ENCODE measurements at places on chromosomes 5 and 9.

DNA sequence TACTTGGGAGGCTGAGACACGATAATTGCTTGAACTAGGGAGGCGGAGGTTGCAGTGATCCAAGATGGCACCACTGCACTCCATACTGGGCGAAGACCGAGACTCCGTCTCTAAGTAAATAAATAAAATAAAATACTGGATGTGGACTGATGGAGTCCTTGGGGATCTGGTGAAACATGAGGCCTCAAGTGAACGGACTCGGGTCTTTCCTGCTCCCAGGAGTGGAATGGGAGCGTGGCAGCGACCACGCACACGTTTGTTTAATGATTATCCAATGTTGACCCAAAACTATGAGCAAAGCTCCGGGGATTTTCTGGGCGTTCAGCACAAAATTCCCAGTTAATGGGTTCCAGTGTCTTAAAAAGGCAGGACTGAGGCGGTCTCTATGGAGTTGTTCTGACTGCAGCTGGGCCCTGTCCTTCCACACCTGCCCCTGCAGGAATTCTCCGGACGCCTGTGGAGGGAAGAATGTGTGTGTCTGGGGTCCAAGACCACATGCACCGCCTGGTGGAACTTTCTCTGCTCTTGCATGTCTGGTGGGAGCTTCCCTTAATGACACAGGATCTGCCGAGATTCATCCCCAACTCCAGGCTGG, 26.6 kb downstream of the NEK6 start:
- DNase-seq = no peak

DNA sequence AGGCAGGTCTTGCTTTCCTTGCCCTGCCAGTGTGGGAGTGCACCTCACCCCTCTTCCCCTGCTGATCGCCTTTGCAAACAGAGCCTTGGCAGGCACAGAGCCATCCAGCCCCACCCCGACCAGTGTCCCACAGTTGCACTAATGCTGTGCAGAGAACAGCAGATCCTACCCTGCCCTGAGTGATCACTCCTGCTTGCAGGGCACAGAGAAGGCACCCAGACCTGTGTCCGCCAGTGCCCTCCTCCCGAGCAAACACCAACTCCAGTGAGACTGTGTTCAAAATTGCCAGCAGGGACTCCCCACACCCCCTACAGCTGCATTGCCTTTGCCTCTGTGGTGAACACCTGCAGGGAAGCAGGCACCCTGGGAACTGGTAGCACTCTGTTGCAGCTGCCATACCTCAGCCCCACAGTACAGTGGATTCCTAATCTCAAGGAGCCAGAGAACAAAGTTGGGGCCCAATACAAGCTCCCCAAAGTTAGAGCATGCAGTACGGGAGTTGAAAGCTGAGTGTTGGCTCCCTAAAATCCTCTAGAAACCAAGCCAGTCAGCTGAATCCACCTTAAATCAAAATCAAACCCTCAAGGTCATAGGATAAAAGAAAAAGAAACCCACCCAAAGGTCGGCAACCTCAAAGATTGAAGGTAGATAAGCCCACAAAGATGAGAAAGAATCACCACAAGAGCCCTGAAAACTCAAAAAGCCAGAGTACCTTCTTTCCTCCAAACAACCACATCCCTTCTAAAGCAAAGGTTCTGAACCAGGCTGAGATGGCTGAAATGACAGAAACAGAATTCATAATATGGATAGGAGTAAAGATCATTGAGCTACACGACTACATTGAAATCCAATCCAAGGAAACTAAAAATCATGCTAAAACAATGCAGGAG, 92.9 kb upstream of the PIK3R1 start:
- DNase-seq = no peak

DNA sequence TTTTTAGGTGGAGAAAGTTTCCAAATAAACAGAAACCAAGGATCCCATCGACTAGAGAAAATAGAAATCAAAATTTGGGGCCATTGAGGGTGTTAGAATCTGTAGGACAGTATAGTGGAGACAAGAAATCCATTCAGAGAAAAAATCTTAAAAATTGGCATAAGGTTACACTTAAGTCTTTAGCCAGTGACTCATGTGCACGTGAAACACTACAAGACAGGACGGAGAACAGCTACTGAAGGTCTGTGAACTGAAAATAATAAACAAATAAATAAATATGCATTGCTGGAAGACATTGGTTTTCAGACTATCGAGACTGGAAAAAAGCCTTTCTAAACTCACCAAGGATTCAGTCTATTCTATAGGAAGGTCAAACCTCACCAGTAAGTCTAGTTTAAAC, 1955.5 kb downstream of the MAT2B start:
- no peak for DNase-seq

DNA sequence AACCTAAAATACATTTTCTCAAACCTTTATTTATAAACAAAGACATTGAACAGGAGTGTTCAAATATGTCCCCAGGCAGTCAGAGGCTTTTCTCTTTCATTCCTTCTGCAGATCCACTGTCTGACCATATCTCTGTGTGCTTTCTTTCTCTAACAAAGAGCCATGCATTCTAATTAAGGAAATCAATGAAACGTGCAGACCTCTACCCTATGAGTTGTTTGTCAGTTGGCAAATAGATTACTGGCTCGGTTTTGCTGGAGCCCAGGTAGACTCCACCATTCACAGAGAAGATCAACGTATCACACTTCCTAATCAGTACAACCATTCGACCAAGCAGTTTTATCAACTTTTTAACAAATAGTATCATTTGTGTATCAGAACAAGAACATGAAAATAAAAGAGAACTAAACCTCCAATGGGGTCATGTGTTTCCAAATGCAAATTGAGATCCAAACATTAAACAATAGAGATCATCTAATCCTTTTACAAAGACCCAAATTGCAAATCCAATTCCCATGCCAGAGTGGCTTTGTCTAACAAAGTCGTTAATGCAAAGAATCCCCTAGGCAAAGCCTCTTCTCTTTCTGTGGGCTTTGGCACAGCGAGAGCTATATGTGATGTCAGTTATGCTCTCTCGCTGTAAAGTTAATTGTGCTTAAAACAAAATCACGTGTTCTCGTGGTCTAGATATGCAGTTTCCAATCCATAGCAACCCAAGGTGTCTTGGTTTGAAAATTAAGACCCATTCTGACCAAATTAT, 16.8 kb downstream of the KLF4 start:
- no peak for DNase-seq

DNA sequence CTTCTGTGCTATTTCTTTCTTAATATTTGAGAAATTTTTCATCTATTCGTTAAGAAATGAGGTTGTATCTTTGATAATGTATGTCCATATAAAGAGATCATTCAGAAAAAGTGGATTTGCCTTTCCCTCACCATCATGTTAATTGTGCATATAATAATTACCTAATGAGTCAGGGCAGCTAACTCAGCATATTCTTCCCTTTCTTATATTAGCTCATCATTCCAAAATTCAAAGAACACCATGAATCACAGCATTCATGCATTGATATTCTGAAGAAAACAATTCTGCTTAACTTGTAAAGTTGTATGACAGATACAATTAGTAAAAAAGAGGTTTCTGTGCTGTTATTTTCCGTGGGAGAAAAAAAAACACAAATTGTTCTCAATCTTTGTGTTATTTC, 630.6 kb downstream of the TLE1 start:
- DNase-seq = no peak

DNA sequence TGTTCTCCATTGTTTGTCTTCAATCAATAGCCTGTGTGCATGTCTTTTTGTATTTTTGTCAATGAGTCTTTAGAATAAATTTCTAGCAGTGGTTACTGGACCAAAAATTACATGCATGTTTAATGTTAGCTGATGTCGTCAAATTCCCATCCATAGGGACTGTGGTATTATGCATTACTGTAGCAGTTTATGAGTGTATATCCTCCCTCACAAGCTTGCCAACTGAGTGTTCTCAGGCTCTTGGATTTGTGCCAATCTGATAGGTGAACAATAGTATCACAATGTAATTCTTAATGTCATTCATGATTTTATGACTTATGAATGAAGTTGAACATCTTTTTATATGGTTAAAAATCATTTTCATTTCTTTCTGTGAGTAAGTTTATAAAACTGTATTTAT, 13.0 kb downstream of the SNX24 start:
- DNase-seq = no peak

DNA sequence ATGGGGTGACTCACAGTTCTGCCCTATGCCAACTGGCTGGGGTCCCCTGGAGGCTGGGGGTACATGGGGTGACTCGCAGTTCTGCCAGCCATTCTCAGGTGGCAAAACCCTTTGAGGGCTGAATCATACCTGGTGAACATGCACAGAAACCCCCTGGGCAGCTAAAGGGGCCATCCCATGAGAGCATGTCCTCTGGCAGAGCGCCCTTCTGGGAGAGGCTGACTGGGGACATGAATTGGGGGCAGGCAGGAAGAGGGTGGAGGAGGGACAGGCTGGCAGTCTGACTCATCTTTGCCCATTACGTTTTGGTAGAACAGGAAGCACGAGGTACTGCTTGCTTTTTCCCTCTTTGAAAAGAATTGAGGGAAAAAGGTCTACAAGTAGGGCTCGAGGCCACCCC, 16.7 kb downstream of the TRAF1 start:
- no peak for DNase-seq

DNA sequence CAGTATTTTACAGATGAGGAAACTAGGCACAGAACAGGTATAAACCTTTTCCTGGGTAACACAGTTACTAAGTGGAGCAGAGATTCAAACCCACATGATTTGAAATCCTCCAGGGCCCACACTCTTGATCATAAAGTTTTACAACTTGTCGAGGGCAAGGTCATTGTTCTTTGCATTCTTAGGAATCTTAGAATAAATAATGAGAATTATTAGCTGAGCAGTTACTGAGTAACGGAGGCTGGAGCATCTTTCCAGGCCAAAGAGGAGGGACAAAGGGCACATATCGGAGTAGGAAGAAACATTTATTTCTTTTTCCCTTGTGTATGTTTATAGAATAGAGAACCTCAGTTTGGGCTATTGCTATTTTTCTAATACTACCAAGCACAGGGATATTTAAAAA, 27.1 kb upstream of the F2R start:
- DNase-seq = no peak

GRCh38 chr9:113528811-113529210, 65.3 kb downstream of the RGS3 start:
- DNase-seq = no peak

GRCh38 chr5:161022151-161022550, 170.1 kb upstream of the ATP10B start:
- no peak for DNase-seq

- no peak for DNase-seq
These were observed 50.6 kb downstream of the FBXL7 start for GRCh38 chr5:15550502-15551112.

DNA sequence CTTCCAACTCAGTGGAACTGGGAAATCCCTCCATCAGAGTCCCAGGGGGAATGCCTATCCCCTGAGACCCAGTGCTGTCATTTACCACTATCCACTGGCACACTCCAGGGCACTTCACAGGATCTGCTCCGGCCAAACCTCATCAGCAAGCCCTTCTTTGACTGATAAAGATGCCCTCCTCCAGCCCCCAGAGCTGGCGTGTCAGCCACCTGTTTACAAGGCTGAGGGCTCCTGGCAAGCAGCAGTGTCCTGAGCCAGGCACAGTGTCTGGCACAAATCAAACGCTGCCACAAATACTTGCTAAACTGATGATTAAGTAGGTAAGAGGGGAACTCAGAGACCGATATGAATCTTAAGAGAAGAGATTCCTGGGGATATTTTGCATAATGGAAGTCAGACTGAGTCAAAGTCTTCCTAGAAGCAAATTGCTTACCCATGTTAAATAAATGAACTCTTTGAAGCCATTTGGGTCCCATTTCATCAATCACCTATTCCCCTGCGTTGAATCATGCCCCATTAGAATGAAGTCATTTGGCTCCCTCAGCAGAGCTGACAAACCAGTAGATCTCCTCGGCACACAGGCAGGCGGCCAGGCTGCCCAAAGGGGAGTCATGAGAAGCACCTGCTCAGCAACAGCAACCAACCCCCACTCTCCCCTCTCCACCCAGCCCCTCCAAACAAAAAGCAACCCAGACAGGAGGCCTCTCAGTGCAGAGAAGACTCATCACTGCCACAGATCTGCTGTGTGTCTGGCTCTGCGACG, 97.4 kb downstream of the CDK5RAP2 start:
- DNase-seq = no peak

GRCh38 chr5:14011089-14012020, 66.9 kb upstream of the DNAH5 start:
- no peak for DNase-seq

DNA sequence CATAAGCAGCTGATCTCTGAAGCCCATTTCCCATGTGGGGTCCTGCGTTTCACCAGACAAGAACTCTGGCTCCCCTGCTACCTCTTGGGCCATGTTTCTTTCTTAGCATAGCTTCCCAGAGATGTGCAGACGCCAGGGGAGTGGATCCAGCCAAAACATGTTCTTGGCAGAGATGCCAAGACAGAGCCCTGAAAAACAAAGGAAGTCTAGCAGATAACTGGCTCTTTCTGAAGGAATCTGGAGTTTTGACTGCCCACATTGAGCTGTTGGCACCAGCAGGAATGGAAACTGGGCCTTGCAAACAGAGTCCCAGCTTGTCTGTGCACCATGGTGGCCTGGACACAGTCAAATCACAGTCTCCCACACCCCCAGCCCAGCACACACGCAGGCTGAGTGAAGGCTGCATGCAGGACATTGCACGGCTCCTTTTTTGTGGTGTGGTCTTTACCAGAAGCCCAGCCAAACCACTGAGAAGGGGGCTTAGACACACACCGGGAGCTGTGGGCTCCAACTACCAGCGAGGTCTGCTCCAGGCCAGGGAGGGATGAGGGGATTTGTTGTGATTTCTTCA, 114.7 kb downstream of the SNX18 start:
- DNase-seq = no peak

DNA sequence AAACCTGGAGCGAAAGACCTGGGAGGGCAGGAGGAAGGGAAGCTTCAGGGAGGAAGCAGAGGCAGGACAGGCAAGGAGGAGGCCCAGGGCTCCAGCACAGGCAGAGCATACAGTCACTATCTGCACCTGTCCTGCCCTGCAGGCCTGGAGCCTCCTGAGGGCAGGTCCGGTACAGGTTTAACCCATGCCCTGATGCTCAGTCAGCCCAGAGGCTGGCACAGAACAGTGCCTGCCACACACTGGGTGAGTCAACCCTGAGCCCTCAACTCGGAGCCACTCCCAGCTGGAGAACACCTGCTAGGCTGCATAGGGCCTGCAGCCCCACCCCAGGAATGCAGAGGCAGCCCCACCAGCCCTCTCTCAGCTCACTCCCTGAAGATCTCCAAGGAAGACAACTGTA, 161.5 kb upstream of the PHYKPL start:
- DNase-seq = no peak

GRCh38 chr9:118187408-118187807, 483.2 kb downstream of the TLR4 start:
- DNase-seq = no peak

DNA sequence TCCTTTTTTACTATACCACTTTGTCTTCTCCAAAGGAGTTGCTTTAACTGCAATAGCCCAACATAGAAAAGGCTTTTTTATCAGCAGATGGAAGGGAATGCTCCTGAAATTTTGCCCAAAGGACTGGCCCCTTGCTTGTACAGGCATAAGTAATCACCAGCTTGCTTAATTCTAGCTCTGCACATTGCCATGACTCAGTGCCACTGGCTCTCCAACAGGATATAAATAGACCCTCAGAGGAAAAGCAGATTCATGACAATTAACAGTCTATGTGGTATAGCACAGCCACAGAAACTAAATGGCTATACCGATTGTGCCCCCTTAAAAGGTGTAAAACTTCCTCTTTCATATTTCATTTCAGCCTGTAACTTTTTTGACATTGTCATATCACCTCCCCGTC, 227.0 kb downstream of the ZNF608 start:
- DNase-seq = no peak

- peak; percentile 63 for DNase-seq
These were observed 41.2 kb downstream of the SLC22A5 start for GRCh38 chr5:132410451-132411303.

All from AML-193 (cell line).